NT2/D1 (cell line): ENCODE measurements at places on chromosomes 5 and 9.

GRCh38 chr9:68913054-68913453, 100.9 kb downstream of the PRKACG start:
- no peak for DNase-seq

DNA sequence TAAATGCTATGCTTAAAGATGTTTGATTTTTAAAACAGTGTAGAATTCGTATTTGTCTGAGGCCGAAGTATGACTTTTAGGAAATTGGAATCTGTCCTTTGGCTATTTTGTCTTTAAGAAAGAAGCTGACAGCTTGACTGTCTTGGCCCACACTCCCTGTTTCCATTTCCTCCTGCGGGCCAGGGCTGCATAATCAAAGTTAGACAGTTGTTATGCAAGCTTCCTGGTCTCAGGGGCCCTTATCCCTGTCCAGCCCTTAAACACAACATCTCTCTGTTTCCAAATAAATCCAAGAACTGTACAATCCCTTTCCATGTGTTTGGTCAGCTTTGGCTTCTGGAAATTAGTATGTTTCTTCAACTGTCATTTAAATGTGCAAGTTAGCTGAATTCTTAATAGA, 54.6 kb upstream of the ECM2 start:
- DNase-seq, result no peak

- no peak for DNase-seq
These were observed 43.0 kb downstream of the AP3S1 start for GRCh38 chr5:115884704-115885103.

DNA sequence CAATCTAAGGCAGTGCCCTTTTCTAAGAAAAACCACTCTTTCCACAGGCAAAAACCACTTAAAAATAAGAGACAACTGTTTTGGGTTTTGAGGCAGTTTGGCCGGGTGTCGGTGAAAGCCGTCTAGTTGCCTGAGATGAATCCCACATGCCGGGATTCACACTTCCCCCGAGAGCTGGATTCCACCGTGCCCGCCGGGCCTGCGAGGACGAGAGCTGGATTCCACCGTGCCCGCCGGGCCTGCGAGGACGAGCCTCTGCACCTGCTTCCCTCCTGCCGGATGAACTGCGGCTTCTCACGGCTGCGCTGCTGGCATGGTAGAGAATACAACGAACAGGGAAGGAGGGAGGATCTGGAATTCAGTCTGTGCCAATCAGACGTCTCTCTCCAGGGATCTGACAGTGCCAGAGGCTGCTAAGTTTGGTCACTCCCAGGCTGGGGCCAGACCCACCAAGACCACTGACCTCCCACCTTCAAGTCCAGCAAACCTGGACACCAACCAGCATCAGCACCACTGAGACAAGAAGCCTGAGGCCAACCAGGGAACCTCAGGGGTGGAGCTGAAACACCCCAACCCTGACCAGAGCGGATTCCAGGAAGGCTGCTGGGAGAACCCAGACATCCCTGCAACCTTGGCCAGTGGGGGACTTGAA, 23.0 kb downstream of the VAV2 start:
- no peak for DNase-seq

DNA sequence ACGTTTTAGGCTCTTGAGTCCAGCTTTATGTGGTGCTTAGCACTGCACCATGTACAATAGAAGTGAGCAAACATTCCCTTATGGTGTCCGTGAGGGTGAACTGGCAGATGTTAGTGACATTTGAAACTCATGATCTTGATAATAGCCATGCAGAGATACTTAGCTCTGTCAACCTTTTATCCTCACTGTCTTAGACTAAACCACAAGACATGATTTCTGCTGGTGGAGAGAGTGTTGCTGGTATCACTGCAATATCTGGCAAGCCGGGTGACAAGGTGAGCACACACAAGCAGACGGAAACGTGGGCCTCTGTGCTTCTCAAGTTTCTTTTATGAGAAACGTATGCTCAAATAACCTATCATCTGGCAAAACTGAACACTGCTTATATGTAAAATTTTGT, 68.4 kb downstream of the CAST start:
- no peak for DNase-seq

DNA sequence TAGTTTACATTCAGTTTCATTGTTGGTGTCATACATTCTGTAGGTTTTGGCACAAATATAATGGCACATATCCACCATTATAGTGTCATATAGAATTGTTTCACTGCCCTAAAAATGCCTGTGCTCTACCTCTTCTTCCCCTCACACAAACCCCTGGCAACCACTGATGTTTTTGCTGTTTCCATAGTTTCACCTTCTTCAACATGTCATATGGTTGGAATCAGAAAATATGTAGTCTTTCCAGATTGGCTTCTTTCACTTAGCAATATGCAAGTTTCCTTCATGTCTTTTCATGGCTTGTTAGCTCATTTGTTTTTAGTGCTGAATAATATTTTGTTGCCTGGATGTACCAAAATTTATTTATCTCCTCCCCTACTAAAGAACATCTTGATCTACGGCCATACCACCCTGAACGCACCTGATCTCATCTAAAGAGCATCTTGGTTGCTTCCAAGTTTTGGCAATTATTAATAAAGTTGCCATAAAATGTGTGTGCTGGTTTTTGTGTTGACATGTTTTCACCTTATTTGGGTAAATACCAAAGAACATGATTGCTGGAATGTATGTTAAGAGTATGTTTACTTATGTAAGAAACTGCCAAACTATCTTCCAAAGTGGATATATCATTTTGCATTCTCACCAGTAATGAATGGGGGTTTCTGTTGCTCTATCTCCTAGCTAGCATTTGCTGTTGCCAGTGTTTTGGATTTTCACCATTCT, 17.0 kb upstream of the CDK20 start:
- no peak for DNase-seq
